Spinal cord (tissue), 10 donors: ENCODE measurements at places on chromosomes 5 and 9.
A peak's percentile ranks its signal among the peaks of the same experiment; 100 is the strongest.

DNA sequence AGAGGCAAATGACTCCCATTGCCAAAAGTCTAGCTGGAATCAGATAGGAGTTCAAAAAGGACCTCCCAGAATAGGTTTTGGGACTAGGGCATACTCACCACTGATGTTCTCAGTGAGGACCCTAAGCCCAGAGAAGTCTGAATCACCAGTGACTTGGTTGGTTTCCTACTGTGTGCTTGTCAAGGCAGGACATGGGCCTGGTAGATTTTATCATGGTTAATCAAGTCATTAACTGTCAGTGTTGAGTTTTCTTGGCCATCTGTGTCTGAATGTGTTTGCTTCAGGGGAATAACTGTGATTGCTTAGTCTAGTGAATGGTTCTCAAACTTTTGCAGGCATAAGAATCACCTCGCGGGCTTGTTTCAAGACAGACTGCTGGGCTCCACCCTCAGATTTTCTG is 99.0 kb upstream of the GDNF start:
- DNase-seq, result no peak

GRCh38 chr9:126423142-126423915 is 96.7 kb downstream of the MVB12B start:
- DNase-seq, result peak; percentile 61

DNA sequence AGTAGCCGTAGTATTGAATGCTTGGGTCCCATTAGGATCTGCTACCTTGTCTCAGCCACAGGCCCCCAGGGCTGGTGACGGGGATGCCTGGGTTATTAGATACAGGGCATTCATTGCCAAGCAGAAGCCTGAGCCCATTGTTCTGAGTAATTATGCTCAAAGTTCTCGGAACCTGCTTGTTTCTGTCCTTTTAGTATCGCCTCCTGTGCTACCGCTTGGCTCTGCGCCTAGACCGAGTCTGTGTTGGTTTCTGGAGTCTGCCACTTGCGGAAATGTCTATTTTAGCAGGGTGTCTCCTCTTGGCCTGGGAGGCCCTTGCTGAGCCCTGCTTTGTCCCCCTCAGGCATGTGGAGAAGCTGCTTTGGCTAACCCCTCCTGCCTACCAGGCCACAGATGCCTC is 506.1 kb downstream of the BNC2 start:
- peak; percentile 28 for DNase-seq

DNA sequence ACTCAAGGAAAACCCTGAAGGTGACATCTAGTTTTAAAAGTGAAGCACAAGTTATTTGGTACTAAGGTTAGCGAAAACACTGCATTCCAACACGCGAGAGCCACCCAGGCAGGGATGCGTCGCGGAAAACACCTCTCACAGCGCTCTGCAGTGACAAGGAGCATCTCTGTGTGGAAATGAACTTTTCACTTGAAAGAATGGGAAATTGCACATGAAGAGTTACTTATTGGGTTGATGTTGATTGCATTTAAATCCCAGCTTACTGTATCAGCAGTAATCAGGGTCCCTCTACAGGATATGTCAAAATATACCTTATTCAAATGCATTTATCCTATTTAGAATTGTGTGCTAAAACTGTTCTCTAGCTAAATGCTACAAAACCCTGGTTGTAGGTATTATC is 144.4 kb downstream of the BNC2 start:
- peak; percentile 45 for DNase-seq

GRCh38 chr5:176155922-176156359 is 82.3 kb upstream of the SIMC1 start:
- DNase-seq, result no peak

GRCh38 chr5:152560512-152561137 is 155.5 kb upstream of the NMUR2 start:
- peak; percentile 83 for DNase-seq

- no peak for DNase-seq
Observed at GRCh38 chr5:3195994-3196393, 399.6 kb upstream of the IRX1 start.

- no peak for DNase-seq
Observed at GRCh38 chr5:146993876-146994530, 115.4 kb upstream of the PPP2R2B start.

DNA sequence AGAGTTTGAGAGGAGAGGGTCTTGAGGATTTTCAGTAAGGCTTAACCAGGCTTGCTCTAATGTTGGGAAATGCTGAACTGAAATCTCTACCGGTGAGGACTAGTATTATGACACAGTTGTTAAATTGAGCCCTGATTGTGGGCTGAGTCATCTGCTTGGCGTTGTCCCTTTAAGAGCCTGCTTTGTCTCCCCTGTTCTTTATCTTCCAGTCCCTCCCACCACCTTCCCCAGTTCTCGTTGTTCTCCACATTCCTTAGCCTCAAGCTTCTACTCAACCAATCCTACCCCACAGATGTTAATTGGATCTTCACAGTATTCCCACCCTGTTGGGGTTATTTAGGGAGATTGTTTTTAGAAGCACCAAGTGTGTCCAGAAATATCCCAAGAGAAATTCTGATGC is 57.6 kb downstream of the ANKRD55 start:
- no peak for DNase-seq

GRCh38 chr5:138948471-138949222 is 73.5 kb upstream of the LRRTM2 start:
- DNase-seq, result no peak

DNA sequence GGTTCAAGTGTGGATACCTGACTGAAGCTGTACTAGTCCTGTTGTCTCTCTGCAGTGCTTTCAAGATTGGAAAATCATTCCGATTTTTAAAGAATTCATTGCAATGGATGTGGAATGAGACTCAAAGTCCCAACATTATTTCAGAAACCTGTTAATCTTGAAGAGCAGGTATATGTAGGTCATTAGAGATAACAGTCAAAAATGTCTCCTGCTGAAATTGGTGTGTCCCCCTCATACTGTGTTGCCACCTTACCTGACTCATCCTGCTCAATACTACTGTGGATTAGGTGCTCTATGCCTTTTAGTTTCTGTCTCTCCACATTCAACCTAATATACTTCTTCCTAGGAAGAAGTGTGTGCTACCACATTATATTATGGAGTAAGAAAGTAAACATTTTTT is 91.1 kb upstream of the NR3C1 start:
- no peak for DNase-seq

DNA sequence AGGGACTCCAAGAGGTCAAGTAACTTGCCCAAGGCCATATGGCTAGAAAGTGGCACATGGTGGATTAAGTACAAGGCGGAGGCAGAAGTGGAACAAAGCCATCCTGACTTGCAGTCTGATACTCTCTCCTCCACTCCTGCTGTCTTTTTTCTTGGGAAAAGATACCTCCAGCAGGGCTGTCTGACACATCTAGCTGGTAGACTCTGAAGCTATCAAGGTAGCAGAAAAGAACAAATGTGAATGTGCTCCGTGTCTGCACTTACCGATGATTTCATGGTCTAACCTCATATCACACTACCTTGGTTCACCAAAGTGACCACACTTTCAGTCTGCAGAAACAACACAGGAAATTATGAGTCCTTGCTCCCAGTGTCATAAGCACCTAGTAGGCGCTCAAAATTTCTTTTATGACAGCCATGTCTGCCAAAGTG is 284.8 kb downstream of the CRB2 start:
- DNase-seq, result no peak

- no peak for DNase-seq
Observed at GRCh38 chr5:173764332-173765028, 123.7 kb upstream of the CPEB4 start.

- DNase-seq, result no peak
Observed at GRCh38 chr9:133645021-133645765, 9.0 kb downstream of the DBH start.

GRCh38 chr5:115709585-115709984 is 83.7 kb upstream of the TMED7 start:
- no peak for DNase-seq

GRCh38 chr5:16866795-16867576 is 69.1 kb downstream of the MYO10 start:
- DNase-seq, result no peak

DNA sequence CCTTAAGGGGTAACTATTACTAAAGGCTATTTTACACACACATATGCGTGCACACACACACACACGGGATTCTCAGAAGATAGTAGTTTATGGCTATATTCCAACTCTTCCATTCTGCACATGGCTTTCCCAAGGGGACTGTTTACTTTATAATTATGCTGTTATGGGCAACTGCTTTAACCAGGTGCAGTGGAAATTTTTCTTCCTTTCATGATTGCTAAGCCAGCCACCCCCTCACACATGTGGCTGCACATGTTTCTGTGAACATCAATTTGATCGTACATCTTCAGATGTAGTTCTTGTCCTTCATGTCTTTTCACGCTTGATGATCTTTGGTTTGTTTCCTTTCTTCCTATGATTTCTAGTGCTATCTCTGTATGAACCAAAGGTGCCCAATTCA is 37.0 kb downstream of the MRPS30 start:
- no peak for DNase-seq

- no peak for DNase-seq
Observed at GRCh38 chr5:74280306-74280705, 360.2 kb downstream of the ENC1 start.

DNA sequence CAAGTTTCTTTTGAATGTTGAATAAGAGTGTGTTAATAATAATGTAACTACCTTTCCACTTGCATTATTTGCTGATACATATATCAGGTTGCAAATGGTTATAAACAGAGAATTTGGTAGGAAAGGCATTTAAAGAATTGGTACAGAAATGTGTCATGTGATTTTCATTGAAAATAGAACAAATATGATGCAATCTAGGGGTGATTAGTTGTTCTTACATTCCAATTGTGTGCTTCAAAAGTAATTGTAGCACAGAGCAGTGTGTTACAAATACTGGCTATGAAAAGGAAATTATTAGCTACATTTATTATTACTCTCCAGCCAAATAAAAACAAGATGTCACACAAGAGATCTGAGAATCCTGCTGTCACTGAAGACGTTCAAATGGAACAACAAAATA is 61.8 kb upstream of the PRDM9 start:
- DNase-seq, result no peak

DNA sequence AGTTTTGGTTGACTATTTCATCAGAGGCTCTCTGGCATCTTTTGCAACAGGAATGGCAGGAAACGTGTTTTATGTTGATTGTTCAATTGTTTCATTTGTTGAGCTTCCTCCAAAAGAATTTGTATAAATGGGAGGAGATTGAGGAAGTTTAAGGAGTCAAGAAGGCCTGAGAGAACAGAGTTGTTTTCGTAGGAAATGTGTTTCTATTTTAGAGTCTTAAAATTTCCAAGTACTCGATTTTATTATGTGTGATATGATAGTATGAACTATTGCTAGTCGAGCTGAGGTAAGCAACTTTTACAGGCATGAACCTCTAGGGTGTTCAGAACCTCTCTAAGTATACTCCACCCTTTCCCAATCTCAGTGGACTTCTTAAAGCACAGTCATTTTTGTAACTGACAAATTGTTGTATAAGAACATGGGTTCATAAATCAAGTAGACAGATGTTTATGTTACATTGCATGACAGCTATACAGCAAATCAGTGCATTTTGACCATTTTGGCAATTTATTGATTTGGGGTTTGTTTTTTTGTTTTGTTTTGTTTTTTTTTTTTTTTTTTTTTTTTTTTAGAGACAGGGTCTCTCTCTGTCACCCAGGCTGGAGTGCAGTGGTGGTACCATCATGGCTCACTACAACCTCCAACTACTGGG is 47.4 kb downstream of the POLK start:
- DNase-seq, result no peak

- no peak for DNase-seq
Observed at GRCh38 chr9:136882109-136882946, 4.0 kb upstream of the TRAF2 start.

DNA sequence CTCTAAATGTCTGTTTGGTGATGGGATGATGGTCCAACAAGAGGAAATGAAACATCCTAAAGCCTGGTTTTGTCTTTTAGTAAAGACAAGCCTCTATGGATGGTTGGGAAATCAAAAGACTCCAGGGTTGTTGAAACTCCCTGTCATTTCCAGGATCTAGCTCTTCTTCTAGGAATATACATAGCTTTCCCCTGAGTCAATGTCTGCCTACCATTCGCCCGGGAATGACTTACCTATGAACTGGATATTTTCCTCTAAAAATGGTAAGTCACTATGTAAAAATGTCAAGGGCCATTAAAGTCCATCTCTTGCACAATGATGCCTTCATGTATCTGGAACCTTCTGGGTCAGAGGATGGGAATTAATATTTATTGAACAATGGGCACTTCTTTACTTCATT is 11.1 kb upstream of the KIF12 start:
- DNase-seq, result no peak

DNA sequence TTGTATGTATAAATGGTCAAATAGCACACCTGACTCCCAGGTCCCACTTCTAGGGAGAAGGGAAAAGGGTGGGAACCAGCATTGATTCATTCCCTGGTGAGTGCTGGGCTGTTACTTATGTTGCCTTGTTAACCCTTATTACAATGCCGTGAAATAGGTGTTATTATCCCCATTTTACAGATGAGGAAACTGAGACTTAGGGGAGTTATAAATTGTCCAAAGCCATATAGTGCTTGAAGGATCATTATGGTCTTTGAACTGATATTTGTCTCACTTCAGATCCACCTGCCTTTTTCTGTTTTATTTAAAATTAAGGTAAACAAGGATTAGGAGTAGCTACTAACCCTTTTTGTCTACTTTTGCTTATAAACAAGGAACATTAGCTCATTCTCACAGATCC is 16.5 kb downstream of the TMEM268 start:
- DNase-seq, result no peak
